Anterior cingulate cortex (tissue), 58 donors: ENCODE measurements at places on chromosomes 7 and 10.

GRCh38 chr7:104993217-104993862, 20.7 kb upstream of the KMT2E start:
- DNase-seq = no peak

DNA sequence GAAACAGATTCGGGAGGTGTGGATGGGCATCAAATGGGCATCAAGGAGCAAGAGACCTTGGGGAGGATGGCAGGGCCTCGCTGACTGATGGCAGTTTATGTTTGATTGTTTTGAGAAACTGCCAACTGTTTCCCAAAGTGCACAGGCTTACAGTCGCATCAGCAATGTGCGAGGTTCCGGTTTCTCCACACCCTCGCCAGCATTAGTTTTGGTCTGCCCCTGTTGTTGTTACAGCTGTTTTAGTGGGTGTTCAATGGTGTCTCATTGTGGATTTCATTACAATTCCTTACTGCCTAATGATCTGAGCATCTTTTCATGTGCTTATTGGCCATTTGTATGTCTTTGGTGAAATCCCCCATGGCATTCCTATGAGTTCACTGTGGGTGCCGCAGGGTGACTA, 24.4 kb downstream of the AKR1E2 start:
- no peak for DNase-seq

- no peak for DNase-seq
These were observed 58.4 kb downstream of the NEURL1 start for GRCh38 chr10:103551619-103552602.

DNA sequence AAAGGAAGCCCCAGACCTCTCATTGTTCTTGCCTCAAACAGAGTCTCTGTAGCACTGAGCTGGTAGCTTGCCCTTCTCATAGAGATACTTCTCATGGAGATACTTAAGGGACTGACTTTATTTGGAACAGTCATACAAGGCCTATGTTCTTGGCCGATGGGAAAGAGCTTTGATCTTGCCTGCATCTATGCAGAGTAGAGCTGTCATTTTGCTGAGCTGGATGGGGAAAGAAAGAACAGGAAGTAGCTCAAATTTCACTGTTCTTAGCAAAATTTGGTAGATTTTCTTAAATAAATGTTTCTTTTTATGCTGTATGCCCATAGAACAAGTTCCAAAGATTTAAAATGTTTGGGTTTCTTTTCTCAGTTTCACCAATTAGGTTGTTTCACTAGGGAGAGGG, 119.3 kb upstream of the SEC61G start:
- no peak for DNase-seq
